C1 segment of cervical spinal cord (tissue), 14 donors: ENCODE measurements at places on chromosomes 7 and 10.
A peak's percentile ranks its signal among the peaks of the same experiment; 100 is the strongest.

- DNase-seq: no peak
These were observed 44.0 kb upstream of the VDAC2 start for GRCh38 chr10:75166623-75166972.

- DNase-seq: no peak
These were observed 134.1 kb downstream of the ADCYAP1R1 start for GRCh38 chr7:31186202-31186601.

DNA sequence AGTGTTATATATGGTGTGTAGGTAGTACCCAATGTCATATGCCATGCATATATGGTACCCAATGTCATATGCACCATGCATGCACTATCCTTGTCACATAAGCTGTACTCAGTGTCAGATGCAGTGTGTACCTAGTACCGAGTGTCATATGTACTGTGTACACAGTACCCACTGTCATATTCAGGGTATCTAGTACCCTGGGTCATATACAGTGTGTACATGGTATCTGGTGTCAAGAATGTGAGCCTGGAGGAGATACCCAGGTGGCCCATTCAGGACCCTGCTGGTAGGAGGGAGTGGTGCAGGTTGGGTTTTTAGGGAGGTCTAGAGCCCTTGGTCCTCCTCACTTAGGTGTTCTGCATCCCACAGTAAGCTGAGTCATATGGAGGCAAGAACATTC lies 1.8 kb downstream of the ZMYND11 start:
- DNase-seq: no peak

DNA sequence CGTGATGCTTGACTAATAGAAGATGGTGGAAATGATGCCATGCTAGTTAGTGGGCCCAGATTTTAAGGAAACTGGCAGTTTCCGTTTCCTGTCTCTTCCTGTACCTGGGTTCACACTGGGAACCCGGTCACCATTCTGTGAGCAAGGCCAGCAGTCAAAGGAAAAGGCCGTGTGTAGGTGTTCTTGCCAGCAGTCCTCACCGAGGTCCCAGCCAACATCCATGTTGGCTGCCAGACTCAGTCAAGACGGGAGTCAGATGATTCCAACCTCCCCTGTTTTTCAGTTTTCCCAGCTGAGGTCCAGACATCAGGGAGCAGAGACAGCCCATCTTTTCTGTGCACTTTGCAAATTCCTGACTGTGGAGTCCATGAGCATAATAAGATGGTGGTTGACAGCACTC lies 15.2 kb upstream of the PILRB start:
- DNase-seq: peak; percentile 9

GRCh38 chr7:34928052-34928451 lies 109.2 kb downstream of the DPY19L1 start:
- DNase-seq: no peak

DNA sequence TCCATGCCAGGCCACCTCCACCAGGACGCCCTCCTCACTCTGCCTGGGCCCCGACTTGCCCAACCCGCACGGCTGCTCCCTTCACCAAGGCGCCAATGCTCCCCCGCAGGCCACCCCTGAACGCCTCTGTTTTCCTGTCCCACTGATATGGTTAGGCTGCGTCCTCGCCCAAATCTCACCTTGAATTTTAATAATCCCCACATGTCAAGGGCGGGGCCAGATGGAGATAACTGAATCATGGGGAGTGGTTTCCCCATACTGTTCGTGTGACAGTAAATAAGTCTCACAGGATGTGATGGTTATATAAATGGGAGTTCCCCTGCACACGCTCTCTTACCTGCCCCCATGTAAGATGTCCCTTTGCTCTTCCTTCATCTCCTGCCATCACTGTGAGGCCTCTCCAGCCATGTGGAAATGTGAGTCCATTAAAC lies 29.8 kb downstream of the RSU1 start:
- no peak for DNase-seq

DNA sequence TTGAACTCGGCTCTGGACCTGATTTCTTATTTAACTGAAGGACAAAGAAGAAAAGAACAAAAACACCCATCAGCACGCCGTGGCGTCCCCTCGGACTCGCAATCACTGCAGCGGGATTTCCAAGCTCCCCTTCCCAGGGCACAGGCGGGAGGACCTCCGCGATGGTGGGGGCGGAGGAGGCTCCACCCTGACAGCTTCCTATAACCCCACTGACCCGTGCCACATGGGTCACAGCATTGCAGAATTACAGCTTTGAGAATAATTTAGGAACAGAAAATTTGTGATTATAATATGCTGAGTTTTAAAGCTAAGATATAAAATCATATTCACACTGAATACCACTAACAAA lies 129.7 kb upstream of the SEC61G start:
- DNase-seq: no peak

DNA sequence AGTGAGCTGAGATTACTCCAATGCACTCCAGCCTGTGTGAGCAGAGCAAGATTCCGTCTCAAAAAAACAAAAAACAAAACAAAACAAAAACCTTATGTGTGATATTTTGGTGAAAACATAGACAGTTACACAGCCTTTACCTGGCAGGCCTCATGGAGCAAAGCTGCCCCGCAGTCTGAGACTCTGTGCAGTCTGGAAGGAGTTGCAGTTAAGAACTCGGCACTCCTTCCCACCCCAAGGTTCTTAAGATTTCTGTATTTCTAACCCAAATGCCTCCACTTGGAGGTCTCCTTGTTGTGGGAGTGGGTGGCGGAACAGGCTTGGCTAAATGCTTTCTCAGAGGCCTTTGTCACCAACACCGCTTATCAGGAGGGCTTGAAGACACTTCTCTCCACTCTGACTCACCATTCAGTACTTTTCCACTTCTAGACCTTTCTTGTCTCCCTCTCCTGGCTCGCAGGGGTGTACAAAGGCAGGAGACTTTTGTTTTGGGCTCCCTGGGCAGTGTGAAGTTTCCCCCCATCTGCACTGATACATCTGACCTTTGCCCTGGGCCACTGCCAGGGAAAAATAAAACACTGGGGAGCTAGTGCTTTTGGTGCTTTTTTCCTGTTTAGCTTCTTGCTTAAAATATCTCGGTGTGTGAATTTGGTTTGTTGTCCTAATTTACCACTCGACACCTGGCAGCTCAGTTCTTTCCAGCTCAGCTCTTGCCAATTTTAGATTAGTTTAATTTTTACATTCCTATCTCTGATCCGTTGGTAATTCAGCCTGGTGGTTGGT lies 51.3 kb upstream of the MAGI2 start:
- DNase-seq: no peak

GRCh38 chr7:158824028-158824427 lies 5.3 kb downstream of the ESYT2 start:
- DNase-seq: no peak
